ENCODE measurements at places on chromosomes 3 and 15. TPM values are rescaled to one million over a fixed set of nuclear protein-coding genes. Genes with fewer than 3 reads are reported as not detected.

ACOX2 gene
- not detected for total RNA-seq

ZIC4 gene
- total RNA-seq, result not detected

STAC gene
- not detected for total RNA-seq

HRG gene
- not detected for total RNA-seq

DNA sequence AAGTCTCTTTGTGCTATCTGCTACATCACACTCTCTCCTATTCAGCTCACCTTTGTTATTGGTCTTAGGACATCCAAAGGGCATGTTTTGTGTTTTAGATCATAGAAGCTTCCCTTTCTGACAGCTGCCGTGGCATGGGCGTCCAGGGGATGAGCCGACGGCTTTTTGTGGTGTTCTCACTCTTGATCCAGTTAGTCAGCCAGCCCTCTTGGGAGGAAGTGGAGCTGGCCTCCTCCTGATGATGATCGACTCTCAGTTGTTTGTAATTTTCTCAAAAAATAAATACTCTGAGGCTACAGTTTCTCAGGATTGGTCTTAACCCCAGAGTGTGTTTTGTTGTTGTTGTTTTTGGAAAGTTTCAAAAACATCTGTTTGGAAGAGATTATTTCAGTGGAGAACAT is 34.4 kb downstream of the BOC start:
- DNase-seq, result no peak

DNA sequence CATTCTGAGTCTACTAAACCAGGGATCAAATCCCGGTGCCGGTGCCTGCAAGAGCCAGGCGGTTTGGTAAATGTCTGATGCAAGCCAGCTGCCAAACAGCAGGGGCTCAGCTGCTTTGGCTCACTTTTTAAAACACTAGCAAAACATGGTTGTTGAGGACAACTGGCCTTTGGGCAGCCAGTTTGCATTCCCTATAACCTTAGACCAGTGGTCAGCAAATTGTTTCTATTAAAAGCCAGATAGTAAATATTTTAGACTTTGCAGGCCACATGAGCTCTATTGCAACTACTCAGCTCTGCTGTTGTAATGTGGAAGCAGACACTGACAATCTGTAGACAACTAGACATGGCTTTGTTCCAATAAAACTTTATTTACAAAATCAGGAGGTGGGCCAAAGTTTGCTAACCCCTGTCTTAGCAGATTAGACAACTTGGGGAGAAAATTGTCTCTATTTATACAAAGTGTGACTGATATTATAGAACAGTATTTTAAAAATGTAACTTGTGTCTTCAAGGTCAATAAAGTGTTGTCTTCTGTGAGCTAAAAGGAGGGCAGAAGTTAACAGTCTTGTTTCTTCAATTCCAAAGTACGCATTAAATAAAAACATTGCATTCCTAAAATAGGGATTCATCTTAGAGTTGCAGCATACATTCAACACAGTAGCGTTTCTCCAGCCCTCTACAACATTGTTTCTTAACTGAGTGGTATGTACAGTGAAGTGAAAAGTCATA is 67.6 kb downstream of the SSUH2 start:
- DNase-seq, result no peak

DNA sequence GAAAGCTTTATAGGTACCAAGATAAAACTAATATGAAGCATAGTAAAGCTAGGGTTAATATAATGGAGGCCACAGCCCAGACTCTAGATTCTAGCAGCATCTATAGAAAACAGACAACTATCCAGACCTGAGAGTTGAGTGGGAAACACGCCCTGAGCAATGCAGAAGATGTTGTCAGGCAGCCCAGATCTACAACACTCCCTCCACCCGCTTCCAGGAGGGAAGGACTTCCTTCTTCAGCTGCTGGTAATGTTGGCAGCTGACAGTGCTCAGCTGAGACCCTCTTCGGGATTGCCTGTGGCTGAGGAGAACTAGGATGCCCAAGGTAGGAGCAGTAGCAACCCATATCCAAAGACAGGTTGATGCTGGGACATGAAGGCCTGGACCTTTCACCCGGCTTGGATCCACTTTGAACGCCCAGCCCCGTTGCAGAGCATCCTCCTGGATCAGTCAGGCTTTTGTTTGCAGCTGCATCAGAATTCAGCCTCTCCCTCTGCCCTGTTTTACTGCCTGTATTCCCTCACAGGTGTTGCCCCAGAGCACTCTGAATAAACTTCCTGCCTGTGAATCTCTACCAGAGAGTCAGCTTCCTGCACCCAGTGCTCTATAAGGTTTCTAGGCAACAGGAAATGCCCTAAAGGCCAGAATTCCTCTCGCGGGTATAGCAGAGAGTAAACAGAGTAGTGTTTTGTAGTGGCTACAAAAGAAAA is 174.7 kb upstream of the IL12A start:
- DNase-seq, result no peak

DNA sequence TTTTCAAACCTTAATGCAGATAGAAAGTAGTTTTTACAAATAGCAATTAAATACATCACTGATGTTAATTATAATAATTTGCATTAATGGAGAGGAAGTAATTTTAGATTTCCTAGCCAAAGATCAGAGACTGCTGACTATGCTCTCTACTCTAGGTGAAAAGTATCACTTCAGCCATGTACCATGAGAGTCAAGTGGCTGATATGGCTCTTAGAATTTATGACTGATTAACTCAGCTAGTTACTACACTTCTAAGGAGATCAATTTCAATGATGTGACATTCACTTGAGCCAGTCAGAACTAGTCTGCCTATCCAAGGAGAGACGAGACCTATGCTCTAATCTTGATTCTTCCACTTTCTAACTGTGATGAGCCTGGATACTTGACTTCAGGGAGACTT is 405.7 kb upstream of the RORA start:
- no peak for DNase-seq

GRCh38 chr15:38129531-38130204 is 123.0 kb upstream of the SPRED1 start:
- no peak for DNase-seq

DNA sequence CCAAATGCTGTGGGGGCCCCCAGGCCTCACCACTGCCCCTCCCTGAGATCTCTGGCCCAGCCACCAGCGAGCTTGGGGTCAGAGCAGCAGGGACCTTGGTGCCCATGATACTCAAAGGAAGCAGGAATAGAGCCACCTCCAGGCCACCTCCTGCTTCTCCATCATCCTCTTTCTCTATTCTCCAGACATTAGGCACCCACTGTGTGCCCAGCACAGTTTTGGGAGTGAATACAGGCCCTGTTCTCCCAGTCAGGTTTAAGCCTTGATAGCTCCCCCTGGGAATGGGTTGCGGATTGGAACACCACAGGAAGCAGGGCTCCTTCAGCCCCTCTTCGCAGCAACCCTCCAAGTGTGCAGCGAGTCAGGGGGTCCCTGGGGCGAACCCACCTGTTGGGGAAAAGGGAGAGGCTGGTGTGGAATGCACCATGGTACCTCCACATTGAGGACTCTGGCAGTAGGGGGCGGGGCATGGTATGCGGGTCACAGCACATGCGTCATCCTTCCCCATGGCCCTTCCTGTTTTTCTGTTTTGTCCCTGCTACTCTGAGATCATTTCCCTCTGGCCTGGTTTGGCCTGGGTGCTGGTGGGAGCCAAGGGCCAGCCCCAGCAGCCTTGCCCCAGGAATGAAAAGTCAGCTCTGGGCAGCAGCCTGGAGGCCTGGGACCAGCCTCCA is 14.2 kb upstream of the SEMA3B start:
- no peak for DNase-seq

GRCh38 chr3:28624084-28624483 is 275.5 kb upstream of the AZI2 start:
- no peak for DNase-seq

- no peak for DNase-seq
Measured at GRCh38 chr3:77475507-77475906, 435.6 kb downstream of the ROBO2 start.
